ENCODE measurements at places on chromosomes 2 and 18.

DNA sequence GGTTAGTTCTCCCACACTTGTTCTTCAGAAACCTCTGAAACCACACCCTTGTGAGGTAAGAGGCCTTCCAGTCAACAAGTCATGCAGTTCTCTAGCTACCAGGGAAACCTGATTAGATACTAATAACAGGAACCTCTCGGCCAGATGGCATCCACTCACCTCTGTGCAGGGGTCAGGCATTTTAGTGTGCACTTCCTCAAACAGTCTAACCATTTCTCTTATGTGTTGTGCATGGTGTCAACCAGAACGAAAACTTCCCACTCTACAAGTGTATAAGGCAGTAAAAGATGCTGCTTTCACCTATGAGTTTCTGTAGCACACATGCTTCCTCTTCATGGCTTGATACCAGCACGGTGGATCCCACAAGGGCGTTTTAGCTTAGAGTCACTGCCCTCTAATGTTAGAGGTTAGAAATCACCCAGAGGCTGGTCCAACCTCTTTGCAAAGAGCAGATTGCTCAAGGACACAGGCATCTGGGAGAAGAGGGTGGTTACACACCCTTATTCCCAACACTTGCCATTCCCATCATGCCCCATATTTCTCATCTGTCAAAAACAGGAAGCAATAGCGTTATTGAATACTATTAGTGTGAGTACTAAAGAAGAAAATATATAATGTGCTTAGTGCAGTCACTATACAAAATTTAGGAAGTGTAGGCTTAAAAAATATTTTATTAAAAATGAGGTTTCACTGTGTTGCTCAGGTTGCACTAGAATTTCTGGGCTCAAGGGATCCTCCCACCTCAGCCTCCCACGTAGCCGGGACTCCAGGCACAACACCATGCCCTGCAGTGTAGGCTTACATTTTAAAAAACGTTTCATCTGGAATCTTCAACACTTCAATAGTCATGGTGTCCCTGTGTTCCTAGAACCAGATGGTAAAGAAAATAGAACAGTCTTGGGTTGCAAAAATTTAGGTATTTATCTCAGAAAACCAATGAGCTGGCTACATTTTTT, 34.5 kb upstream of the RAB31 start:
- peak; percentile 64 for DNase-seq

DNA sequence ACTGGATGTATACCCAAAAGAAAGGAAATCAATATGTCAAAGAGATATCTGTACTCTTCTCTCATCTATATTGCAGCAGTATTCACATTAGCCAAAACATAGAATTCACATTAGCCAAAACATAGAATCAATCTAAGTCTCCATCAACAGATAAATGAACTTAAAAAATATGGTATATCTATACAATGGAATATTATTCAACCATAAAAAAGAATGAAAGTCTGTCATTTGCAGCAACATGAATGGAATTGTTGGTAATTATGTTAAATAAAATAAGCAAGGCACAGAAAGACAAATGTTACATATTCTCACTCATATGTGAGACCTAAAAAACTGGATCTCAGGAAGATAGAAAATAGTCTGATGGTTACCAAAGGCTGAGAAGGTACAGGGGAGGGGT, 212.1 kb upstream of the ZC3H15 start:
- no peak for DNase-seq

GRCh38 chr2:135647836-135648579, 93.6 kb upstream of the UBXN4 start:
- DNase-seq, result no peak

GRCh38 chr2:240204431-240205276, 64.2 kb upstream of the OTOS start:
- no peak for DNase-seq

DNA sequence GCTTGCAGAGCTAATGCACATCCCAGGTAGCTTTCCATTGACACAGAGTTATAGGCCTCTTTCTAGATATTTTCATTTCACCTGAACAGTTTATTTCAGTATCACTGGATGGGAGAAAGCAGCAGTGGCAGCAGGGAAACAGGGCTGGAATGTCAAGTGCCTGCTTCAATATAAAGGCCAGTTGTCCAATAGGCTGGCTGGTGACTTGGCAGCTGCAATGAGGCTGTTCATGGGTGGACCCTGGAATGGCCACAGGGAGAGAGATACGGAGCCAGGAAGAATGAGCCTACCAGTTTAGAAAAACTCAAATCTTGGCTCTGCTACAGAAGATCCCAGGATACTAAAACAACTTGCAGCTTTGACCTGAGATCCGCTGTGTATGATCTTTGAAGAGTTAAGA, 185.0 kb downstream of the BCL11A start:
- DNase-seq, result no peak

GRCh38 chr2:121429119-121429903, 101.4 kb upstream of the RNU4ATAC start:
- no peak for DNase-seq

GRCh38 chr2:234422981-234423431, 73.9 kb downstream of the ARL4C start:
- DNase-seq, result no peak

DNA sequence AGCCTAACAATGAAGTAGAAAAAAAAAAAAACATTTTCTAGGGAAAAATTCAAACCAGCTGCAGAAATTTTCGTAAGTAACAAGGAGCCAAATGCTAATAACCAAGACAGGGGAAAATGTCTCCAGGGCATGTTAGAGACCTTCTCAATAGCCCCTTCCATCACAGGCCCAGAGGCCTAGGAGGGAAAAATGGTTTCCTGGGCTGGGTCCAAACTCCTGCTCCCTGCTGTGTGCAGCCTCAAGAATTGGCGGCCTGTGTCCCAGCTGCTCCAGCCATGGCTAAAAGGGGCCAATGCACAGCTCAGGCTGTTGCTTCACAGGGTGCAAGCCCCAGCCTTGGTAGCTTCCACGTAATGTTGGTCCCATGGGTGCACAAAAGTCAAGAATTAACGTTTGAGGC, 266.2 kb downstream of the ZEB2 start:
- DNase-seq, result no peak

- DNase-seq, result no peak
Observed at GRCh38 chr18:24669015-24669414, 208.6 kb downstream of the HRH4 start.

DNA sequence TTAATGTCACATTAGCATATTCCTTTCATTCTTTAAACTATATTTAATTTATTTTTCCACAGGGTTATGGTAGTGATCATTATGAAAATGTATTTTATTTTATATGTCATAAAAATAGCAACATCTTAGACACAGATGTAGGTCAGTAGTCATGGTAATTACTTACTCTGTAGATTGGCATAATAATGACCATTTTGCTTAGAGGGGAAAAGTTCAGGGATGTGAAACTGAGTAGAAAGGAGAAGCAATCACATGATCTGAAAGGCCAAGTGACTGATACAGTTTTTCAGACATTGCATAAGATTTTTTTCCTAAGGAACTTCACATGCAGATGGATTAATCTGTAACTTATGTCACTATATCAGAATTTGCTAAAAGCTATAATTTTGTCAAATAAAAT, 286.9 kb downstream of the CTNNA2 start:
- no peak for DNase-seq

DNA sequence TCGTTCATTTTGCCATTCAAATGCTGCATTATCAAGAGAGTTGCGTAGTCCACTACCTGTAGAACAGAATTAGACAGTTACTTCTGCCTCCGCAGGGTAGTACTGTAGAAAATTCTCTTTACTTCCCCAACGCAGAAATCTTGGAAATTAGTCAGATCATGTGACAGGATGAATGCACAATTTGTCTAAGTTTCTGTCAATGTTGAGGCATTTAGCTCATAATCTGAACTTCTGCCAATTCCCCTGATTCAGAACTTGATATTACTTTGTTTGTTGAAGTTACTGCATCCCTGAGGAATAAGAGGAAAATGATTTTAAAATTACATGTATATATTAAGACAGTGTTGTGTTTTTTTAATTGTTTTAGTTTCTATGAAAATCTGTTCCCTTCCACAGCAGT, 83.4 kb downstream of the TTC27 start:
- peak; percentile 90 for DNase-seq

GRCh38 chr2:190959911-190960788, 53.8 kb downstream of the STAT1 start:
- DNase-seq, result no peak

DNA sequence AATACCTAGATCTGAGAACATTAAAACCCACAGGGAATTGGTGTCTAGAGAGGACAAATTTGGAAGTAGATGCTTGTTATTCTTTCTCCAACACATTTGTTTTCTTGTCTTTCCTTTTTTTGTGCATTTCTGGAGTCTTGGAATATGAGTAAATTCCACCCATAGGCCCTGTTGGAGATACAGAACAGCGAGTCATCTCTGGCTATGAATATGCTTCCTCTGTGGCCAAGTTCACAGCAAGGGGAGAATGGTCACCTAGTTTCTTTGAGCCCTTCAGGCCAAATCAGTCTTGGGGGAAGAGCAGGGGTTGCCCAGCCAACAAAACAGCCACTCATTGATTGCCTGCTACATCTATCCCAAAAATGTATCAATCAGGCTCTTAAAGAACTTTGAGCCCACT, 31.3 kb downstream of the SP140L start:
- peak; percentile 41 for DNase-seq

GRCh38 chr2:181077128-181077709, 96.8 kb downstream of the UBE2E3 start:
- DNase-seq, result peak; percentile 42

DNA sequence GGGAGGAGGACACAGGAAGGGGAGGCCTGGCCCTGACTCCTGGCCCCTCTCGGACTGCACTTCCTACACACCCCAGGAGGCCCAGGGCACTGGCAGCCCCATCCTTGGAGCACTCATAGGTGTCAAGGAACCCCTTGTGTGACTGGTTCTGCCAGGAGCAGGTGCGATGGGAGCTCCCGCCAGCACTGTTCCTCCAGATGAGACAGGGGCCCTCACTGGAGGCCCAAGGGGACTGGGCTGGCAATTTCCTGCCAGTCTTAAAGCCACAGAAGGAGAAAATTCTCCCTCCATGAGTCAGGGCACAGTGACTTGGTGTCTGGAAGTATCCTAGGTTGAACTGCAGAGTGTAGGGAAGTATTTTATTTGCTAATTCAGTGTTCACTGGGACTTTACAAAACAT, 42.8 kb upstream of the MAL start:
- peak; percentile 3 for DNase-seq

- DNase-seq, result no peak
Observed at GRCh38 chr2:129056309-129056958, 737.8 kb upstream of the HS6ST1 start.

GRCh38 chr18:59468821-59469220, 109.8 kb upstream of the LMAN1 start:
- no peak for DNase-seq

GRCh38 chr2:134836986-134837385, 1.4 kb upstream of the ACMSD start:
- DNase-seq, result peak; percentile 97

DNA sequence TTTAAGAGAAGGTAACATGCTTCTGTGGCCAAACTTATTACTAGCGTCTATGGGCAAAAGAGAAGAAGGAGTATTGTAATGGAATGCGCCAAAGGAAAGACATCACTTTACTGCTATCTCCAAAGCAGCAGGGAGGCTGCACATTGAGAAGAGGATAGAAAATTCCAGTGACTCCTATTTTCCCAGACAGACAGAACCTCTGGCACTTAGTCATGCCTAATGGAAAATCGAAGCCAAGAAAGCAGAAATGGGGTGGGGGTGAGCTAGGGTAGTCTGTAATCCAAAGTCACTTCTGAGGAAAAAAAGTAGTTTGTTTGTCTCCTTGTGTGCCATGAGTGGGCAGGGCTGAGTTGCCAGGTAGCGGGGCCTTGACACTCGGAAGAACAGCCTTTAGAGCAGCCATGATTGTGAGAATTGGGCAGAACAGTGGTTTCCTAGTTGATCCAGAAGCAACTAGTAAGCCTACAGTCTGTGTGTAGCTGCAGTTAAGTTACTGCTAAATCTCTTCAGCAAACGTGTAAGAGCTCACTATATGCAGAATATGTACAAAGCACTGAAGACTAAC, 79.4 kb upstream of the FOSL2 start:
- no peak for DNase-seq

- DNase-seq, result no peak
Observed at GRCh38 chr18:80145196-80145804, 36.2 kb downstream of the ADNP2 start.

- DNase-seq, result no peak
Observed at GRCh38 chr2:195017890-195018289, 639.1 kb upstream of the SLC39A10 start.

GRCh38 chr18:70019991-70020390, 72.3 kb upstream of the CD226 start:
- DNase-seq, result no peak

- no peak for DNase-seq
Observed at GRCh38 chr2:221169724-221170123, 402.4 kb downstream of the EPHA4 start.

DNA sequence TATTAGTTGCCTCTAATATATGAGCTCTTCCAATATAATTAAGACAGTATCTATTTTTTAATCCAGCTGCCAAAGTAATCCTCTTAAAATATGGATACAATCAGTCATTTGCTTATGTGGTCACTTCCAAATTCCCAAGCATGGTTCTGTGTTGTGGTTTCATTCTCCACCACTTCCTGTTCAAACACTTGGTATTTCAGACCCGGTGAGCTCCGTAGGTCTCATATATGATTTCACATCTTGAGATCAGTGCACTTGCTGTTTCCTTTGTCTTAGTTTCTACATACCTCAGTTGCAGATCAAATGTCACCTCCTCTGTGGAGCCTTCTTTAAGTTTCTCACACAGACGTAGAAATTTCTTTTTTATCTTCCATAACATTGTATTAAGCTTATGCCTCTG, 254.2 kb downstream of the KCNS3 start:
- DNase-seq, result no peak

DNA sequence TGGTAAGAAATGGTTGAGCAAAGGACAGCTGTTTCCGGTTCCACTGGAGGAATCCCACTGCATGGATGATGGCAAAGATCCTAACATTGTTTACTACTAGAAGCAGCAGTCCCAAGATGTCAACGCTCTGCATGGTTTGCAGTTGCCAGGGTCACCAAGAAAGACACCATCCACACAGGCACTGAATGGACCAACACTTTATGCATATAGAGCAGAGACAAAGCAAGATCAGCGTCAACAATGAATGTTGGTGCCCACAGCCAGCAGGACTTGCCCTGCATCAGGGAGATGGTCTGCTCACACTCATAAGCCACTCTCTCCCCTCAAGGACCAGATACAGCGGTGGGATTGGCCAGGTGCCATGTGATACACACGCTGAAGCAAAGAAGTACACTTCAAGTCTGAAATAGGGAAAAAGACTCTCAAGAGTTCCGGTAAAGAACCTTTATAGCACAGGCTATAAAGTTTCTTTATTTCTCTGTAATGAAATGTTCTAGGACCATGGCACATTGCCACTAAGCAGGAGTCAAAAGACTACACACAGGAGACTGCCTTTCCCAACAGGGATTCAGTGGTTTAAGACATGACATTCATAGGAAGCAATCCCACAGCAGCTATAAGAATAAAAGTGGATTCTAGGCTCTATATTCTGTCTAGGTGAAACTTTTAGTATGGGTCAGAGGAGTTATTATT, 133.2 kb upstream of the EPHA4 start:
- DNase-seq, result no peak

All from stromal cell of bone marrow (primary cell).